Activated CD4-positive, alpha-beta memory T cell treated with anti-CD3 and anti-CD28 coated beads for 36 hours (primary cell): ENCODE measurements at places on chromosomes 7 and 10. TPM values are rescaled to one million over a fixed set of nuclear protein-coding genes. Genes with fewer than 3 reads are reported as not detected.

TYW1B gene
- 3.8 TPM for total RNA-seq

- H3K4me1 ChIP-seq: no peaks in the 10 kb centered on the region
- no peak overlapping the region for H3K27ac ChIP-seq
- DNase-seq: peak; percentile 31
- H3K4me3 ChIP-seq: no peak overlapping the region
- no peaks in the 10 kb centered on the region for H3K27me3 ChIP-seq
- H3K36me3 ChIP-seq: no peaks in the 10 kb centered on the region
Measured at GRCh38 chr10:25226775-25227682, 52.2 kb downstream of the GPR158 start.

MYL10 gene
- total RNA-seq: not detected

- H3K27me3 ChIP-seq: no peaks in the 10 kb centered on the region
- H3K27ac ChIP-seq: no peak overlapping the region
- no peak overlapping the region for H3K4me3 ChIP-seq
- no peak for DNase-seq
- no peaks in the 10 kb centered on the region for H3K4me1 ChIP-seq
Measured at GRCh38 chr7:54331311-54331710, 210.9 kb upstream of the VSTM2A start.

DNA sequence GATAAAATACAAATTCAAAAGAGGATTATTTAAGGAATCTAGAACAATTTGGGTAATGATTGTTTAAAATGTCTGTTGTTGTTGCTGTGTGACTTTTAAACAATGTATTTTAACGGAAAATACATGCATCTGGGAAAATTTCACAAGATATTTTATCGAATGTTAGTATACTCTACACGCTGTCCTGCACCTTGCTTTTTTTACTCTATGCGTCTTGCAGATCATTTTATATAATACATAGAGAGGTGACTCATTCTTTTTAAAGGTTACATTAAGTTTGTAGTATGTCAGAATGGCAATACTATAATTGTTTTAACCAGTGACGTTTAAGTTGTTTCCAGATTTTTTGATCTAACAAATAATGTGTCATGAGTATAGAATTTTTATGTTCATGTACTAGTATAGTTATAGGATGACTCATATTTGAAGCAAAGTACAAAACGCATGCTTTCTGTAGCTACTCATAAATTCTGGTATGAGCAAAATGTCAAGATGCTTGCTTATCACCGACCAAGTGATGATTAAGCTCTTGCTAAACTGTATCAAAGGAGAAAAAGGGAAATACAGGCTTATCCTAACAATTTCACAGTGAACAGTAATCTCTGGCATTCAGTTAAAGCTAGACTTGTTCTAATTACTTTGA, 4.9 kb downstream of the DKK1 start:
- peaks cover 3% of the 10 kb centered on the region for H3K4me1 ChIP-seq
- DNase-seq: no peak
- no peak overlapping the region for H3K4me3 ChIP-seq

CUBN gene
- 0.31 TPM for total RNA-seq

GRCh38 chr10:33521062-33521461, 186.6 kb upstream of the NRP1 start:
- H3K4me3 ChIP-seq: no peak overlapping the region
- peaks cover 16% of the 10 kb centered on the region for H3K27me3 ChIP-seq
- DNase-seq: no peak

DNA sequence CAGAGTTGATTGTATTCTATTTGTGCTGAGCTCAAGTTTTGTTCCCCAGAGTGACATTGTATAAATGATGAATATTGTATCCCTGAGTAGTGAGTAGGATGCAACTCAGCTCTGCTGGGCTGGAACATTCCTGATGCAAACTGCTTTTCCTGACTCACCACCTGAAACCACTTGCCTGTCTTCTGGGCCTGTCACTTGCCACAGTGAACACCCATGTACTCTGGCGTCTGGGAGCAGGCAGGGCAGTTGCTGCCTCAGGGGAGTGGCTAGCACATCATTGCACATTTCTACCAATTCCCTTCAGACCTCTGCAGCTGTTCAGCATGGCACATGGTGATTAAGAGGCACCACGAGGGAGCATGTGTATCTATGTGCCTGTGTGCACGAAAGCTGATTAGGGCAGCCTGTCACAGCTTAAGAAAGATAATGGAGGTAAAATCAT, 157.3 kb downstream of the SND1 start:
- no peak overlapping the region for H3K27ac ChIP-seq
- peaks cover 37% of the 10 kb centered on the region for H3K36me3 ChIP-seq

DNA sequence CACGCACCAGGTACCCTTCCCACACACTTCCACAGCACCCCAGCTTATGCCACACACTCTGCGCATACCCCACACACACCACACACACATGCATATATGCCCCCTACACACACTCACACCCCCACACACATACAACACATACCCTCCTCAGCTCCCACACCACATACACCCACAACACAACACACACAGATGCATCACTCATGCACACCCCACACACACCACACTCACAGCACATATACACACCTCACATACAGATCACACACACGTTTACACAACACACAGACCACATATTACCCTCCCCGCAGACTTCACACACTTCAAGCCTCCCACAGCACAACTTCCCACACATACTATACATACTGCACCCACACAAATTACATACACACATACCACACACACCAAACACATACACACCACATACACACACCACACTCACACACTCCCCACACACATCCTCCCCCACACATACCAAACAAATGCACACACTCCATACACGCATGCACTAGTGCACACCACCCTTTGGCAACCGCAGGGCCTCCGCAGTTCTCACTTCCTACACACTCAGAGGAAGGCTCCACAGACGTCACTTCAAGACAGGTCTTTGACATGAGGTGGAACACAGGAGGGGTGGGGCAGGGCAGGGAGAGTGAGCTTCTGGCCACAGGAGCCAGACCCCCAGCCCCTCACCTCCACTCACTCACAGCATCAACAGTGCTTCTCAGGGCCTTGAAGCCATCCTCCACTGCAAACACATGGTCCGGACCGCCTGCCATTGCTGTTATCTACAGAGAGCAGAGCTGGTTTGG, 18.5 kb upstream of the ANTXRL start:
- H3K4me3 ChIP-seq: no peak overlapping the region
- H3K36me3 ChIP-seq: no peaks in the 10 kb centered on the region
- peak; percentile 83 for DNase-seq
- H3K4me1 ChIP-seq: peaks cover 50% of the 10 kb centered on the region

C10orf62 gene
- total RNA-seq: not detected

SEMA3A gene
- 0.75 TPM for total RNA-seq

STYXL1 gene
- 40.5 TPM for total RNA-seq

EPHB4 gene
- 3.6 TPM for total RNA-seq

GRCh38 chr7:148697256-148698006, 1.3 kb upstream of the CUL1 start:
- H3K36me3 ChIP-seq: peaks cover 6% of the 10 kb centered on the region
- H3K27me3 ChIP-seq: no peaks in the 10 kb centered on the region
- H3K4me3 ChIP-seq: peak overlapping the region; percentile 82
- DNase-seq: peak; percentile 88
- peak overlapping the region; percentile 98 for H3K27ac ChIP-seq

DNA sequence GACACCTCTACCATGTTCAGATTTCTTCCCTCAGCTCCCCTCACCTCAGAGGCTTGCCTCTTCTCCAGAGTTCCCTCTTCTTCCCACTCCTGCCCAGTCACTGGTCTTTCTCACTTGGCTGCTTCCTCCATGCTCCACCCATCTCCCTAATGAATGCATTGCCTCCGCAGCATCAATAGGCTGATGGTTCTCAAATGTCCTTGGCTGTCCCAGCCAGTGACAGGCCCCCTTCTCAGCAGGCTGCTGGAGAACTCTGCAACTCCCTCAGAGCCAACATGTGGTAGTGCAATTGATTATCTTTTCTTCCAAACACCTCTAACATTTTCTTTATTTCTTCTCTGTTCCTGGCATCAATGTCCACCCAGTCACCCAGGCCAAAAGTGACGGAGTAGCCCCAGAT, 218.2 kb downstream of the RELN start:
- H3K27me3 ChIP-seq: peaks cover 4% of the 10 kb centered on the region
- no peak for DNase-seq
- H3K4me3 ChIP-seq: no peak overlapping the region
- H3K36me3 ChIP-seq: no peaks in the 10 kb centered on the region
- no peak overlapping the region for H3K27ac ChIP-seq

DNA sequence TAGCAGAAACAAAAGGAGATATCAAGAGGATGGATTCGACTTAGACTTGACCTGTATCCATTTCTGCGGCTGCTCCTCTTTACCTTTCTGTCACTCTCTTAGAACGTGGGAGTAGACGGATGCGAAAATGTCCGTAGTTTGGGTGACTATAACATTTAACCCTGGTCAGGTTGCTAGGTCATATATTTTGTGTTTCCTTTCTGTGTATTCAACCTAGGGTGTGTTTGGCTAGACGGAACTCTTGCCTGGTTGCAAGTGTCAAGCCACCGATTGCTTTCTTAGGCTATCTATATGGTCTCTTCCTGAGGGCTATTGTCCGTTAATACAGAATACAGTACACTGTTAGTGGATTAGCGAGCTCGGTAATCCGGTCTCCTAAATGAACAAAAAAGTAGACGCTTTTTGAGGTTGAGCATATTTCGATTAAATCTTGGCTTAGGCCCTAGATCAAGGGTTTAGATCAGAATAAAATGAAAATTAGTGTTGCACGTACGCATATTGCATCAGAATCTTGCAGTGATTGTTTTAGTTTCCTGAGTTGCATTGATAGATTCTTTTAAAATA, 1.2 kb downstream of the PTEN start:
- peak overlapping the region; percentile 82 for H3K27ac ChIP-seq
- H3K36me3 ChIP-seq: peaks cover 15% of the 10 kb centered on the region
- H3K4me1 ChIP-seq: peaks cover 50% of the 10 kb centered on the region
- no peak for DNase-seq

DNA sequence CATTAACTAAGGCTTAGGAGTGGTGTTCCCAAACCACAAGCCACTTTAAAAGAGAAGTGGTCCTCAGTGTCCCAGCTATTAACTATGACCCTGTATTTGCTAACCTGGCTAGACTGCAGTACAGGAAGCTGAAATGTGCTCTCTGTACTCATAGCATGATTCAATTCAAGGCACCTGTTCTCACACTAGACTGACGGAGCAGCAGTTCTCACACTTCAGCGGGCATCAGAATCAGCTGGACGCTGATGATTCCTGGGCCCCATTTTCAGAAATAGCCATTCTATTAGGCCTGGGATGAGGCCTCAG, 24.5 kb upstream of the MSRB2 start:
- no peaks in the 10 kb centered on the region for H3K27me3 ChIP-seq
- no peak overlapping the region for H3K27ac ChIP-seq
- no peak for DNase-seq
- H3K4me1 ChIP-seq: no peaks in the 10 kb centered on the region

GOLGA7B gene
- total RNA-seq: 0.86 TPM

SPACDR gene
- total RNA-seq: 3.9 TPM

GRCh38 chr10:13003759-13004158, 2.2 kb upstream of the CCDC3 start:
- H3K27me3 ChIP-seq: peaks cover 53% of the 10 kb centered on the region
- no peak for DNase-seq
- H3K36me3 ChIP-seq: no peaks in the 10 kb centered on the region
- no peak overlapping the region for H3K27ac ChIP-seq

DNA sequence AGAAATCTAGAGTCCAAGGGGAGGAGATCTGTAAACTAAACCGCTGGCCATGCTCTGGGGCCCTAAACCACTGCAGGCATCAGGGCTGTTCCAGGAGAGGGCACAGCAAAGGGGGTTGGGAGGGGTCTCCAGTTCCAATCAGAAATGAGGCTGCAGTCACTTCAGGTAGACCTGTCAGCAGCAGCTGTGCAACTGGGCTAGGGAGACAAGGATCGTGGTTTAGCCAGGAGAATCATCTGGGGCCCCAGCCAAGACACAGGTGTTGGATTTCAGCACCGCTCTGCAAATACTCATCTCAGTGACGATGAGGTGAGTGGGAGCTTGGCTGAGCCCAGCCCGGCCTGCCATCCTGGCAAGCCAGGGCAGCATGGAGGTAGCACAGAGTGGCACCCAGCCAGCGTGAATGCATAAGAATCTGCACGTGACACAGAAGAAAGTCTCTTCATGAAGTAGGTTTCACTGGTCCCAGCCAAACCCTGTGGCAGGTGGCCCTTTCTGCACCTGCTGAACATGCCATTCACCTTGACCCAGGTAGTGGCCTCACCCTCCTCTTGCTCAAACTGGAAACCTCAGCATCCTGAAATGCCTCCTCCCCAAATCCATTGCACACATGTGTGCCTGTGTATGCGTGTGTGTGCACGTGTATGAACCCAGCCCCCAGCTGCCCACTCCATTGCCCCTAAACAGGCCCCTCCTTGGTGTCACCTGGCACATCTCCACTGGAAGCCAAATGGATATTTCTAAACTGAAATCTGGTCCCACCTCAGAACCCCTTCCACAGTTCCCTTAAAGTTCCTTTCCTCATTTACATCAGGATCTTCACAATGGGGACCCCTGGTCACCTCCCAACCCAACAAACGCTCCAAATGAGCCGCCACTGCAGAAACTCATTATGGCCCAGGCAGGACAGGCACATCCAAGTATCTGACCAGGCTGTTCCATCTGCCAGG, 9.6 kb downstream of the GPRIN2 start:
- peaks cover 13% of the 10 kb centered on the region for H3K27me3 ChIP-seq
- H3K4me1 ChIP-seq: no peaks in the 10 kb centered on the region
- no peak overlapping the region for H3K27ac ChIP-seq

- H3K4me3 ChIP-seq: peak overlapping the region; percentile 80
- peaks cover 38% of the 10 kb centered on the region for H3K4me1 ChIP-seq
- DNase-seq: peak; percentile 96
- H3K27me3 ChIP-seq: no peaks in the 10 kb centered on the region
- H3K36me3 ChIP-seq: peaks cover 48% of the 10 kb centered on the region
Measured at GRCh38 chr7:584122-584465, 64.4 kb upstream of the PDGFA start.

GRCh38 chr10:30828164-30828563, 198.6 kb upstream of the LYZL2 start:
- no peak for DNase-seq
- H3K36me3 ChIP-seq: no peaks in the 10 kb centered on the region
- H3K4me1 ChIP-seq: no peaks in the 10 kb centered on the region
- H3K4me3 ChIP-seq: no peak overlapping the region
- no peaks in the 10 kb centered on the region for H3K27me3 ChIP-seq
- no peak overlapping the region for H3K27ac ChIP-seq

- no peak for DNase-seq
- H3K27ac ChIP-seq: no peak overlapping the region
- no peaks in the 10 kb centered on the region for H3K27me3 ChIP-seq
- peaks cover 8% of the 10 kb centered on the region for H3K4me1 ChIP-seq
- H3K36me3 ChIP-seq: peaks cover 21% of the 10 kb centered on the region
Measured at GRCh38 chr10:88922041-88922440, 30.5 kb downstream of the ACTA2 start.

GRCh38 chr7:149559711-149560110, 62.1 kb upstream of the ZNF746 start:
- H3K27me3 ChIP-seq: no peaks in the 10 kb centered on the region
- no peak for DNase-seq
- peaks cover 2% of the 10 kb centered on the region for H3K4me1 ChIP-seq
- peaks cover 18% of the 10 kb centered on the region for H3K36me3 ChIP-seq
